ENCODE measurements at places on chromosomes 3 and 15. TPM values are rescaled to one million over a fixed set of nuclear protein-coding genes. Genes with fewer than 3 reads are reported as not detected.

The CDC25A gene
- 8.9 TPM for total RNA-seq

The ADAMTS17 gene
- 0.42 TPM for total RNA-seq

The OR5K3 gene
- total RNA-seq, result not detected

The PSTPIP1 gene
- total RNA-seq, result not detected

The CPN2 gene
- total RNA-seq, result not detected

The IL5RA gene
- total RNA-seq, result not detected

The TMEM212 gene
- not detected for total RNA-seq

The SLC2A2 gene
- not detected for total RNA-seq

The TP63 gene
- total RNA-seq, result 0.18 TPM

The RAB8B gene
- total RNA-seq, result 11.6 TPM

The STRC gene
- 0.07 TPM for total RNA-seq

The CEP63 gene
- total RNA-seq, result 12.9 TPM

The ALDH1L1 gene
- 0.36 TPM for total RNA-seq

The PLA2G4E gene
- not detected for total RNA-seq
